Naive thymus-derived CD4-positive, alpha-beta T cell (primary cell): ENCODE measurements at places on chromosomes 13 and 19.

- no peak for DNase-seq
Measured at GRCh38 chr13:37869506-37869755, 141 bp downstream of the TRPC4 start.

DNA sequence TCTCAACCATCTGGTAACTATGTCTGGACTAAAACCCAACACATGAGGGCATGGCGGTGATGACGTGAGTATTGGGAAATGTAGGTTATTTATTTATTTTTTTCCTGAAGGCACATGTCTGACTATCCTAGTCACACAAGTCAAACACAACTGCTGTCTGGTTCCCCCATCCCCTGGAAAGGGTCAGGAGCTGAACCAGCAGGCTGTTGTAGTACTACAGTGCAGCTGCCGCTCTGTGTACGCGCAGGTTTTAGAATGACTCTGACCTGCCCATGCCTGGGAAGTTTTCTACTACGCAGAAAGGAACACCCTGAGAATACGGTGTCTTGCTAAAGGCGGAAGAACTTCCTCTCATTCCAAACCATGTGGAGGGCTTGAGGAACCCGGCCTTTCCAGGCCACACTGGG, 1.2 kb downstream of the SLC7A1 start:
- no peak for DNase-seq

DNA sequence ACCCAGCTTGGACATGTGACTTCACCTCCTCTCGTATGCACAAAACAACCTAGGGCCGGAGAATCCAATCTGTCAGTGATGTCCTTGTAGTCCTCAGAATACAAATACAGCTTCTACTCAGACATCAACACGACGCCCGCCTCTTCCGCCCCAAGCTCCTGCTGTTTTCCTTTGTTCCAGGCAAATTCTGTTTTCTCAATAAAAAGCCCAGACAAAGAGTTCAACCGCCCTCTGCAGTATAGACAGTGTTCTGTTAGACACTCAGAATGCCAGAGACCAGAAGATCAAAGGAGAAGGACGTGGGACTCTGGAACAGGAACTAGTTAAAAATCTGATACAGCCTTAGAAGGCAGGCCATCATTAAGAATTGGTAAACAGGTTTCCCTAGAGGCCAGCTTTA, 42.0 kb upstream of the GGACT start:
- DNase-seq, result no peak

GRCh38 chr19:43618921-43619261, 538 bp downstream of the ZNF428 start:
- no peak for DNase-seq

- no peak for DNase-seq
Measured at GRCh38 chr13:46087481-46087880, 17.4 kb downstream of the CPB2 start.

- DNase-seq, result no peak
Measured at GRCh38 chr13:22091222-22091970, 420.5 kb downstream of the FGF9 start.

- no peak for DNase-seq
Measured at GRCh38 chr13:67175836-67176459, 54.2 kb downstream of the PCDH9 start.

DNA sequence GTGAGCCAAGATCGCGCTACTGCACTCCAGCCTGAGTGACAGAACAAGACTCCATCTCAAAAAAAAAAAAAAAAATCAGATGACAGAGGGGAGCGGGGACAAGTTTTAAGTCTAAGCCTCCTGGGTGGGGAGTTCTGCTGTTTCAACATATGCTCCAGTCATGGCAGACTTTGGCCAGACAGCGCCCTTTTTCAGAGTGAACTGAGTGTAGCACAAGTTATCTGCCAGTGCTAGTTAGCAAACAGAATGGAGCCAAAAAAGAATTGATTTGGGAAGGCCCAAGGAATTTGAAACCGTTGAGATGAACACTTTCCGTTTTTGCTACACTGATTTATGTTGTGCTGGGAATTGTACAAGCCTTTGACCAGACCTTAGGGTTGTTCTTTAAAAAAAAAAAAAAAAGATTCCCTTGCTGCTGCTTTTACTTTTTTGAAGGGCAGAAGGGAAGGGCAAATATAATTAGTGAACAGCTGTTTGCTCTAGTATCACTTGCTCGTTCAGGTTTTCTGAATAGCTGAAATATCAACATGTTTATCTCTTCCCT, 5.7 kb downstream of the ACTN4 start:
- DNase-seq, result no peak

GRCh38 chr13:102845289-102845629, 573 bp upstream of the ERCC5 start:
- no peak for DNase-seq

- DNase-seq, result no peak
Measured at GRCh38 chr13:32362574-32362973, 47.3 kb downstream of the BRCA2 start.

DNA sequence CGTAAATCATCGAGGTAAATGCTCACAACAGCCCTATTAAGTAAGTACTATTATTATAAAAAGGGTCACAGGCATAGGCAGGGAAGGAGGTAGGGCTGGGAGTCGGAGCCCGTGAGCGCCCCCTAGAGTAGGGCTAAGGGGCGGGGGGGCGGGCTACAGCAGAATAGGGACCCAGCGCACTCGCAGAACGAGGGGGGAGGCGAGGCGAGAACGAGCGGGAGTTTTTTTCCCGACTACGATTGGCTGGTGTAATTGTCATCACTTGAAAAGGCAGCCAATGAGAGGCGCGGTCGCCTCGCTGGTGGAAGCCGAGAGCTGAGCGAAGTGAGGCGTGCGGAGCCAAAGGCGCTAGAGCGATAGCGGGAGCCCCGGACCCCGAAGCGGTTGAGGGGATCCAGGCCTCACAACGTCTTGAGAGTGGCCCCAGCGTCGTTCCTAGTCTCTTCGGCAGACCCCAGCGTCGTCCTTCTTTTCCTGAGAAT, 24.2 kb downstream of the KEAP1 start:
- peak; percentile 84 for DNase-seq

DNA sequence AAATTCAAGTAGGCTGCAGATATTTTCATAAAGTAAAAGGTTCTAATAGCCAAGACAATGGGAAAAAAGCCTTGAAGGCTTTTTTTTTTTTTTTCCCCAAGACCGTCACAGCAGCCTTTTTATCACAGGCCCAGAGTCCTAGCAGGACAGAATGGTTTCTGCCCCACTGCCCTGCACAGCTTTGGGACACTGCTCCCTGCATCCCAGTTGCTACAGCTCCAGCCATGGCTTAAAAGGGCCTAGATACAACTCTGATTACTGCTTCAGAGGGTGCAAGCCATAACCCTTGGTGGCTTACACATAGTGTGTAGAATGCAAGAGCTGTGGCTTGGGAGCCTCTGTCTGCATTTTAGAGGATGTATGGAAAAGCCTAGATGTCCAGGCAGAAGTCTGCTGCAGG, 1362.8 kb downstream of the SLITRK5 start:
- no peak for DNase-seq
